ENCODE measurements at places on chromosomes 3 and 15.
A peak's percentile ranks its signal among the peaks of the same experiment; 100 is the strongest.

- no peak for DNase-seq
Observed at GRCh38 chr3:126465928-126466544, 9.7 kb downstream of the ZXDC start.

GRCh38 chr15:66128116-66128680 is 125.4 kb downstream of the MEGF11 start:
- no peak for DNase-seq

DNA sequence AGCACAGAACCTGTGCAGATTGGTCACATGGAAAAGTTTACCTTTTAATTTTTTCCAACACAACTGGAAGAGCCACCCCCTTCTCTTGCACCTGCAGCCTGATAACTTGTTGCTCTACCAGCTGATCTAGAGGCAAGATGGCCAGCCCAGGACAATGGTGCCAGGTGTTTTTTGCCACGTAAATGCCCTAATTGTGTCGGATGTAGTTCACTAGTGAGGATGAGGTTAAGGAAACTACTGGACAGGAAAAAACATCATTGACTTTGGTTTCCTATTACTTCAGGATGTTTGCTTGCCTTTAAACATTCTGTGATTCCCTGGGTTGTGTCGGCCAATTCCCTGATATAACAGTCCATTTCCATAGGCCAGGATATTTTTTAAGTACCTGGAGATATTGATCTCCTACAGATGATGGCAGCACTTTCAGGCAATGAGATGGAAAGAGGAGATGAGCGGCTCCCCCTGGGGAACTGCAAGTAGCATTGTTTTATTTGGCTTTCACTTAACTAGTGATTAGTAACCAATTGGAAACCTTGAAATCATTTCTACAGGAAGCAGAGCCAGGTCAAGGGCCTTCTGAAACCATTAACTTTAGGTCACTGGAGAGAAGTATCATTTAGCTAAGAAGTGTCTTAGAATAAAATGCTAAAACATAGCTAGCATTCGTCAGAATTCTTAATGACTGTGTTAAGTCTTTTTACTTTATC is 72.5 kb downstream of the OSBPL10 start:
- DNase-seq: no peak

- DNase-seq: no peak
Observed at GRCh38 chr3:62109534-62109933, 263.8 kb downstream of the FEZF2 start.

DNA sequence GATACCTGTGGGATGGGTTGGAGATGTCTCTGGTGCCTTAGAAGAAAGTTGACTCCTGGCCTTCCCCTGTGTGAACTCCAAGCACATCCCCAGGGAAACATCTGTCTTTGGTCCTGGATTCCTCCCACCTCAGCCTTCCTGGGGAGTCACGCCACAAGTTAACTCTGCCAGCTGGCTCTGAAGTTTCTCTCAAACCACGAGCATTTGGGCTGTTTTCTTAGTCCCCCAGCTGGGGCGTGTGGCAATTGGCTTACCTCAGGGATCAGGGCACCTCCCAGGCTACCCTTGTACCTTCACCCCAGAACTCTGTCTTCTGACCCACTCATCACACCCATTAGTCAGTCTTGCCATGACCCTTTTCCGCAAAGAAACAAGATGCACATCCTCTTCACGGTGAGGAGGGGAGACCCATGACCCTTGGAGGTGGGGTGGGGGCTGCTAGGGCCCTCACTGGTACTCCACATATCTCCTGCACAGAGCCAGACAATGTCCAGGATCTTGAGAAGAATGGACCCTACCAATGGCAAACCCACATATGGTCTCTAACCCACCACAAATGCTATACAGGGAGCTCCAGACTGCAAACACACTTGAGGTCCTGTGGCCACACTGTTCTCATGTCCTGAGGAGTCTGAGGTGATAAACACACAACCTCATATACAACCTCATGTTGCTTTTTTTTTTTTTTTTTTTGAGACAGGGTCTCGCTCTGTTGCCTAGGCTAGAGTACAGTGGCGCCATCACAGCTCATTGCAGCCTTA is 3.9 kb downstream of the NEIL1 start:
- DNase-seq: no peak

DNA sequence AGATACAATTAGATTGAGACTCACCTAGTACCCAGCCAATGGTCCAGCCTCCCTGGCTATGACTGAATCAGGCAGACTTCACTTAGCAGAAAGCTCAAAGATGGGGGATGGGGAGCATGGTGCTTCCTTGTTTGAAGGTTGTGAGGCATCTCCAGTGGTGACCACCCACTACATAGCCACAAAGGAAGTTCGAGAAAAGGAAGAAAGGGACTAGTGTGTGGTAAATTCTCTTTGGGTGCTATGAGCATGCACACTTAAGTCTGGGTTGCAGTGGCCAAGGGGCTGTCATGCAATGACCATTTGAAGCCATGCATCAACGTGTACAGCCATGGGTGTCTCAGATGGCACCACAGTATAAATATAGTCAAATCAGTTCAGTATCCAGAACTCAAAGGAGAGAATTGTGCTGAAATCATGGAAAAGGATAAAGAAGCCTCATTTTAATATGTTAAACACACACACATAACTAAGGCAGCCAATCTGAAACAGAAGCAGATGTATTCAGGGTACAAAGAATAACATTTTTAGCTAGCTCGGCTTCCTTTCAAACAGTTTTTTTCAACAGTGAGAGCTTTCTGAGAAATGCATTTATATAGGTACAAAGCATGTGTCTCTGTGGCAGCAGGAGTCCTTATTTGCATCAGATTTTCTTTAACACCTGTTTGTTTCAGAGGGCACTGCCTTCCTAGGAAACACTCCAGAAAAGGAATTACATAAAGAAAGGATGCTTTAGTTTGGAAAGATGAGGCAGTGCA is 275.5 kb downstream of the GAP43 start:
- DNase-seq: no peak

DNA sequence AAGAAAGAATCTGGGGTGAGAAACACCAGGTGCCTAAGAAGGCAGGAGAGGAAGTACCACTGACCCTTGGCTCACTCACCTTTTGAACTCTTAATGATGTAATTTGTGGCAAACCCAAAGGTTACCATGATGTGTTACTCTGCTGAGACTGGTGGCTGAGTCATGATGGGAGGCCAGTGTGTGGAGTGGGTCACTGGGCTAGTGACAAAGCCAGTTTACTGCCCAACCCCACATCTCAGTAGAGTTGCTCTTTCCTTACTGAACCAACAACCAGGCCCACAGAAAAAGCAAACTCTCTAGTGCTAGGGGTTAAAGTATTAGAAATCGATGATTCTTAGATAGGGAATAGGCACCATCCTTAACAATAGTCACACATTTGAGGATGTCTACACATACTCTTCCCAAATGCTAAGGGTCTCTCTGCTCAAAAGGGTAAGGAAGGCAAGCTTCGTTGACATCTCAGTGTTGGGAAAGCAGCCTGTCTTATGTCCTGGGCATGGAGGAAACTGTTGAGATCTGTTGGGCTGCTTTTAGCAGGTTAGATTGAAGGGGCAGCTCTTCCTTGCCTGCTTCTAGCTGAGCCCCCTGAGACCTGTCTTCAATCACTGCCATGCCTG is 3.1 kb downstream of the RBP2 start:
- DNase-seq: no peak

- DNase-seq: no peak
Observed at GRCh38 chr3:153614140-153614539, 452.1 kb downstream of the RAP2B start.

GRCh38 chr15:80055933-80056332 is 3.5 kb upstream of the ZFAND6 start:
- no peak for DNase-seq

GRCh38 chr15:22902981-22903380 is 64.5 kb downstream of the NIPA2 start:
- DNase-seq: no peak

- DNase-seq: no peak
Observed at GRCh38 chr3:64319391-64319790, 94.1 kb upstream of the PRICKLE2 start.

GRCh38 chr3:46684891-46685290 is 8.6 kb downstream of the ALS2CL start:
- no peak for DNase-seq

DNA sequence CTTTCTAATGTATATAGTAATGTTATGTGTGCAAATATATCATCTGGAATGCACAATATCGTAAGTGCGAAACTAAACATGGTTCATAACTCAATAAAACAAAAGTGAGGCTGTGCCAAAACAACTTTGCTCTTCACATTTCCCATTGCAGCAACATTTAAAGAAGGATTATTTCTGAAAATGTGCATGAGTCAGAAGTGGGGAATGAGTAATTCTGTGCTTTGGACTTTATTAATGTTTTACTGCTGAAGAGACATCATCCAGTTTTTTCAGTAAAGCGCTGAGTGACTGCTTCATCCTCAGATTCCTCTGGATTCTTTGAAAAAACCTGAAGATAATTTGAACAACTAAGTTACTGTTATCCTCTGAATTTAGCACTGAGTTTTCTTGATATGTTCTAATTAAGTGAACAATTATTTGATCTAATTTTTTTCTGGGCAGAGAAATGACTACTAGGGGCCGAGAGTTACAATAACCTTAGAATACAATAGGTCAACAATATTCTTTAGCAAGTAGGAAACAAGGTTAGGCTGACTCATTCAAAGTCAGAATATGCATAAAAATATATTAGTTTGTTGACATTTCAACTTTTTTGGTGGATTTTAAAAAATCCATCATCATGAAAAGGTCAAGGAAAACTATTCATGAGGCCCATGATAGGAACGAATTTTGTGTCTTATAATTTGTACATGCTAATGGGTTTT is 20.0 kb upstream of the PLCL2 start:
- DNase-seq: no peak

- peak; percentile 19 for DNase-seq
Observed at GRCh38 chr3:128572644-128573105, 77.9 kb downstream of the RPN1 start.

DNA sequence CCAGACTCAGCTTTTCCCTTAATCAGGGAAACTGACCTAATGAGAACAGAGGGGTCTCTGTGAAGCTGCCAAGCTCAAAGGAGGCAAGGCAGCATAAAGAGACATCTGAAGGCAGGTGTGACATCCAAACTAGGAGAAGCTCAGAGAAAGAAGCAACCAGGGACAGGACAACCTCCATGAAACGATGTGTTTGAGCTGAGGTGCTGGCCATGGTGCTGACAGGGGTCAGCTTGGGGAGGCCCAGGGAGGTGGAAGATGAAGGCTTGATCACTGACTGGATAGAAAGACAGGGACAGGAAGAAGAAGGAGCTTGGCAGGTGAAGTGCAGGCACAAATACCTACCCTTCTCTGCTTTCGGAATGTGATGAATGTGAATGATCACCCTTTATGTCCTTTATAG is 179.5 kb upstream of the NSMCE3 start:
- DNase-seq: no peak

DNA sequence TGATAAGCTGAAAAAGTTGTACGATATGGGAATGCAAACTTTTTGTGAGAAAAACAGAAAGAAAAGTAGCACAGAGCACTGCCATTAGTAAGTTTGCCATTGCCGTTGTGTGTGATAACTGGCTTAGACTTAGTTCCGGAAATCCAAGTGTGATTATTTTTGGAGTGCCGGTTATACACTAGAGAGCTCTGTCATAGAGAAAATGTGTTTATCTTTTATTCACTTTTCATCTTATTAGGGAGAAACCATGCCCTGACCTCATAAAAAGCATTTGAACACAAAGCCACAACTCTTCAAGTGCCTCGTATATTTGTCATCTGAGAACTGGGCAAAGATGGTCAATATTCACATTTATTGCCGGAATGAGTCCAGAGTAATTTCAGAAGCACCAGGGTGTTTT is 36.1 kb downstream of the CTDSPL start:
- DNase-seq: no peak

DNA sequence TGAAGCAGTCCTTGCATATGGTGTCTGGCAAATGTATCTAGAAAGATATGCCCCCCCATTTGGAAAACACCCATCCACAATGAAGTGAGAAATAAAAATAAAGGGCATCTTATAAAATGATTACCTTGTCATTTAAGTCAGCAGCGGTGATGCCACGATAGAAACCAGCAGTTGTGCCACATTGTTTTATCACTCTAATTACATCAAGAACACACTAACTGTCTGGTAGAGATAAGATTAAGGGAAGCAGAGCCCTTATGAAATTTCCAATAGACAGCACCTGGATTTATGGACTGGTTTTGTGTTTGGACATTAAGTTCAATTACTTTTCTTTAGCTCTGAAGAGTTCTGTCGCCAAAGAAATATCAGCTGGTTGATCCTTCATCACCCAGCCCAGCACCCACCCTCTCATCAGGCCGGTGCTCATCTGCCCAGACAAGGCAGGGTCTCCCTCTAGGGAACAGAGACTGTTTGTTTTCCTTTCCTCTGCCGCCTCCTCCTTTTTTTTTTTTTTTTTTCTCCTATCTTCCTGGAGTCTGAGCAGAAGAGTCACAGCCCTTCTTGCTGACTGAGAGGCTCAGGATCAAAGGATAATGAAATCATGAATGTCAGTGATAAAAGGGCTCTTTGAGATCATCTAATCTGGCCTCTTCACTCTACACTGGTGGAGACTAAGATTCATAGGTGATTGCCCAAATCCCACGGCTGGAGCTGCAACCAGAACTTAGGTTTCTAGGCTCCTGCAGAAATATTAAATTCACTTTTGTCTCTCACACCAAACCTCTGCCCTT is 464.1 kb downstream of the NTRK3 start:
- DNase-seq: no peak

All from CD4-positive, alpha-beta T cell treated with Interferon alpha-2 for 1 hour (primary cell).